Kidney (tissue), 22 donors: ENCODE measurements at places on chromosomes 12 and 14. TPM values are rescaled to one million over a fixed set of nuclear protein-coding genes. Genes with fewer than 3 reads are reported as not detected.

BRI3BP gene
- 8.8 TPM for total RNA-seq

KLHL33 gene
- 0.72 TPM for total RNA-seq

DNA sequence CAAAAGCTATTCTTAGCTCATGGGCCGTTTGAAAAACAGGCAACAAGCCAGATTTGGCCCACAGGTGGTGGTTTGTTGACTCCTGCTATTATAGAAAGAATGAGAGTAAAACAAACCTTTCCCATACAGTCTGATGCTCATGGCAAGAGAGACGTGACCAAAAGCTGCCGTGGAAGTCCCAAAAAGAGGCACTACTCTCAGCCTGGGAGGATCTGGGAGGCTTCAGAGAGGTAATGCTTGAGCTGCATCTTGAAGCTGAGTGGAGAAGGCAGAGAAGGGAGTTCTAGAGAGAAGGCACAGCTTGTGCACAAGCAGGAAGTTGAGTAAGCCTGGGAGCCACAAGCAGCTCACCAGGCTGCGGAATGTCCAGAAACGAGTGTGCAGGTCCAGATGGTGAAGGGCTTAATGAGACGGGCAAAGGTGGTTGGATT is 9.6 kb downstream of the PLXNC1 start:
- no peaks in the 10 kb centered on the region for H3K4me1 ChIP-seq
- no peak for DNase-seq
- no peak overlapping the region for H3K27ac ChIP-seq
- H3K36me3 ChIP-seq = no peaks in the 10 kb centered on the region

GRCh38 chr14:99055019-99055418 is 217.0 kb downstream of the BCL11B start:
- H3K27me3 ChIP-seq = no peaks in the 10 kb centered on the region
- DNase-seq = no peak
- no peaks in the 10 kb centered on the region for H3K36me3 ChIP-seq

GRCh38 chr12:50947933-50948626 is 4.3 kb upstream of the HIGD1C start:
- H3K36me3 ChIP-seq = no peaks in the 10 kb centered on the region
- H3K4me3 ChIP-seq = no peak overlapping the region
- H3K27ac ChIP-seq = no peak overlapping the region
- H3K27me3 ChIP-seq = no peaks in the 10 kb centered on the region
- no peak for DNase-seq

GRCh38 chr12:41269056-41269455 is 80.9 kb downstream of the PDZRN4 start:
- H3K4me1 ChIP-seq = no peaks in the 10 kb centered on the region
- H3K4me3 ChIP-seq = no peak overlapping the region
- no peaks in the 10 kb centered on the region for H3K27me3 ChIP-seq
- DNase-seq = no peak
- no peak overlapping the region for H3K27ac ChIP-seq

DNA sequence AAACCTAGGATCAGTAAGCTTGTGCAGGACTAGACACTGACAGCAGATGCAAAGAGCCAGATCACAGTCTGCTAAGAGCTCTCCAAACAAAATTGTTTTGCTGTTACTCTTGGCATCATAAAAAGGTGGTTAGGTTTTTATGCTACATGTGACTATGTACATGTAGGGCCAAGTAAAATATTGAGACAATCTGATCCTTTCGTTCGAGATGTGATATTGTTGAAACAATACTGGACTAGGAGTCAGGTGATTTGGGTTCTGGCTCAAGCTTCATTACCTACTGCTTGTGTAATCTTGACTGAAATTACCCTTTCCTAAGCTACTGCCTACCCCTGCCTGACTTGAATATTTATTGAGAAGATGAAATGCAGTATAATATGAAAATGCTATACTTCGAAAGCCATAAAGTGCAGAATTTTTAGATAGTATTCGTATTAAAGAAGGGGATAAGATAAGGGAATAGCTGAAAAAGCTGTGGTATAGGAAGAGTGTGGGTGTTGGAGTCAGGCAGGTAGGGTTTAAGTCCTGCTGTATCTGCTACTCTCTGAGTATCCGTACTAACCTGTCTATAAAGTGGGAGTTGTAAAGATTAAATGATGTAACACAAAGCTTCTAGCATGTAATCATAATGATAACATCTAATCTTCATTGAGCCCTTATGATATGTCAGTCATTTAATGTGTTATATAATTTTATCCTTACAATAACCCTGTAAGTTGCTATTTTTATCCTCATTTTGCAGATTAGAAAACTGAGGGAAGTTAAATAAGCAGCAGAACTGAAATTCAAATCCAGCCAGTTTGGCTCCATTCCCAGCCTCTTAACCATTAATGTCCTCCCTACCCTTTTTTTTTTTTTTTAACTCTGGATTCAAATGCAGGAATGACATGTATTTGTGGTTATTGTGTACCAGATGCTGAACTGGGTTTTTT is 38.6 kb upstream of the ATF1 start:
- no peak overlapping the region for H3K27ac ChIP-seq
- no peaks in the 10 kb centered on the region for H3K27me3 ChIP-seq
- H3K4me3 ChIP-seq = no peak overlapping the region
- peaks cover 33% of the 10 kb centered on the region for H3K36me3 ChIP-seq
- no peak for DNase-seq
- H3K4me1 ChIP-seq = no peaks in the 10 kb centered on the region

DNA sequence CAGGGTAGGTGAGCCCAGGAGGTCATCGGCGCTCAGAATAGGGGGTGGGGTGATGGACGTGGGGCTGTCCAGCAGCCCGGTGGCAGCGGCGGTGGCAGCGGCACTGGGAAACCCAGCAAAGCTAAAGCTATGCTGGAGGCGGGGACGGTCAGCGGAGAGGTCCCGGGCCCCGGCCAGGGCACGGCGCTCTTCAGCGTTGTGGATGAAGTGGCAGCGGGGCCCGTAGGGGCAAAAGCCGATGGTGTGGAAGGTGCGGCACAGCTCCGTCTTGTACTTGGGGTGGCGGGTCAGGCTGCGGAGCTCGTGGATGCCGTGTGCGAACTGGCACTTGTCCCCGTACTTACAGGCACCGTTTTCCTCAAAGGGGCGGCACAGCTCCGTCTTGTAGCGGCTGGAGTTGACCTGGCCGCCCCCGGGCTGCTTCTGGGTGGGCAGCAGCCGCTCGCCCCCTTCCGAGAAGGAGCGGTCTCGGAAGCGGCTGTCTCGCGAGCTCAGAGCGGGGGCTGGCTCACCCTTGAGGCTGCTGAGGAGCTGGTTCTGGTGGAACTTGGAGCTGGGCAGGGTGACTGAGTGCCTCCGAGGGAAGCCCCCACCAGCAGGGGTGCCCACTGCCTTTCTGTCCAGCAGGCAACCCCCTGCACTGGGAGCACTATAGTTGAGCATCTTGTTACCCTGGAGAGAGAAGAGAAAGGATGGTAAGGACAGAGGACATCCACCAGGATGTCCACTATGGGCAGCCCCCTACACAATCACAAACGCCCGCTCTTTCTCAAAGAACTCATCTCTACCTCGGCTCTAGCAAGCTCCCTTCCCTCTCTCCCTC is 2.8 kb downstream of the ZFP36L1 start:
- DNase-seq = no peak
- H3K4me1 ChIP-seq = peaks cover 32% of the 10 kb centered on the region
- peak overlapping the region; percentile 100 for H3K27ac ChIP-seq
- peaks cover 3% of the 10 kb centered on the region for H3K36me3 ChIP-seq

DNA sequence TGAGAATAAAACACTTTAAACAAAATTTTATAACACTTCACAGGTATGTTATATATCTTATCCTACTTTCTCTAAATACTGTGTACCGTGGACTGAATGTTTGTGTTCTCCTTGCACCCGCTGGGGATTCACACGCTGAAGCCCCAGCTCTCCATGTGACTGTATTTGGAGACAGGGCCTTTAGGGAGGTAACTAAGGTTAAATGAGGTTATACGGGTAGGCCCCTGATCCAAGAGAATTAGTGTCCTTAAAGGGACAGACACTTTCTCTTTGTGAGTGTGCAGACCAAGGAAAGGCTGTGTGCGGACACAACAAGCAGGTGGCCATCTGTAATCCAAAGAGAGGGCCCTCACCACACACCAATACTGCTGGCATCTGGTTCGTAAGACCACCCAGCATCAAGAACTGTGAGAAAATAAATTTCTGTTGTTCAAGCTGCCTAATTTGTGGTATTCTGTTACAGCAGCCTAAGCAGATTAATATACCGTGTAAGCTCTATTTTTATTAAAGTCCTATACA is 70.1 kb upstream of the TTC7B start:
- H3K27ac ChIP-seq = no peak overlapping the region
- no peaks in the 10 kb centered on the region for H3K4me1 ChIP-seq
- H3K36me3 ChIP-seq = no peaks in the 10 kb centered on the region
- no peak overlapping the region for H3K4me3 ChIP-seq

B4GALNT1 gene
- total RNA-seq = 2.0 TPM

DNA sequence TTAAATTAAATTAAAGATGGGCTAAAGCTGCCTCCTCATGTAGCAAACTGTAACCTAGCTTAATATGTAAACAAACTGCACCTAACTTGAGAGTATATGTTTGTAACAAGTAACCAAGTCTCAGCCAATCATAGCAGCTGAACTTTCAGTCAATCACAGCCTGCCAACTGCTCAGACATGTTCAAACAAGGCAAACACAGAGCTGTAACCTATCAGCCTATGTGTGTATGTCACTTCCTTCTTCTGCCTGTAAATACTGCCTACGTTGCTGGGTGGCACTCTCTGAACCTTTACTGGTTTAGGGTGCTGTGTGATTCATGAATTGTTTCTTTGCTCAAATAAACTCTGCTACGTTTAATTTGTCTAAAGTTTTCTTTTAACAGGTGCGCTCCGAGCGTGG is 2.9 kb downstream of the SERPINA6 start:
- no peaks in the 10 kb centered on the region for H3K27me3 ChIP-seq
- H3K36me3 ChIP-seq = no peaks in the 10 kb centered on the region
- H3K4me3 ChIP-seq = peak overlapping the region; percentile 12
- H3K4me1 ChIP-seq = no peaks in the 10 kb centered on the region

BHLHE41 gene
- total RNA-seq = 34.3 TPM

- H3K4me1 ChIP-seq = no peaks in the 10 kb centered on the region
- H3K36me3 ChIP-seq = no peaks in the 10 kb centered on the region
- H3K4me3 ChIP-seq = no peak overlapping the region
- no peak overlapping the region for H3K27ac ChIP-seq
- peaks cover 92% of the 10 kb centered on the region for H3K27me3 ChIP-seq
- DNase-seq = peak; percentile 28
These were observed 3.3 kb upstream of the PAX9 start for GRCh38 chr14:36658123-36659009.

STYK1 gene
- 1.6 TPM for total RNA-seq

CLEC1A gene
- 6.3 TPM for total RNA-seq

DNA sequence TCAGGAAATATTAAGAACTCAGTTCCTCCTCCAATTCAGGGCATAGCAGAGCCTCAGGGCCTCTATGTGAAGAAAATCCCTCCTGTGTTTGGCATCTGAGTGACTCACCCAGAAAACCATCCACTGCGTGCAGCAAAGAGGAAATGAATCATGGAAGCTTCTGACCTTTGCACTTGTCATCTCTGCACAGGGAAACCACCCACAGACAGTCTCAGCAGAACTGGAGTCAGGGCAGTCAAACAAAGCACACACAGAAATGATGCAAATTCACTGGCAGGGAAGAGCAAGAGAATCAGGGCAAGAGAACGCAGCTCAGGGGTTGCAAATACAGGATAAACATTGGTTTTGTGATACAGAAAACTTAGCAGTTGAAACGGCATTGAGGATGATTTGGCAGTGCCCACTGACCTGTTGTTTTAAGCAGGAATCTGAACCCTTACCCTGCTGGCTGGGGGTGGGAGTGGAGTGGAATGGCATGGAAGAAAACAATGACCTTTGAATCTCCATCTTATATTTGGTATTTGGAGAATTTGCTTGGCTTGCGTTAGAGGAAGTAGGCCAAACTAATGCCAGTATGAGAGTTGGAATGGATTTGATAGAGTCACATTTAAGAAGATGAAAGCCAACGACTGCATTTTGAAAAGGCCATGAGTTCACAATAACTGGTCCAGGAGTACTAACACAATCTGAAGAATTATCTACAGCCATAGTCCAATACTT is 53.5 kb downstream of the PHLDA1 start:
- peaks cover 3% of the 10 kb centered on the region for H3K4me1 ChIP-seq
- no peaks in the 10 kb centered on the region for H3K27me3 ChIP-seq

DNA sequence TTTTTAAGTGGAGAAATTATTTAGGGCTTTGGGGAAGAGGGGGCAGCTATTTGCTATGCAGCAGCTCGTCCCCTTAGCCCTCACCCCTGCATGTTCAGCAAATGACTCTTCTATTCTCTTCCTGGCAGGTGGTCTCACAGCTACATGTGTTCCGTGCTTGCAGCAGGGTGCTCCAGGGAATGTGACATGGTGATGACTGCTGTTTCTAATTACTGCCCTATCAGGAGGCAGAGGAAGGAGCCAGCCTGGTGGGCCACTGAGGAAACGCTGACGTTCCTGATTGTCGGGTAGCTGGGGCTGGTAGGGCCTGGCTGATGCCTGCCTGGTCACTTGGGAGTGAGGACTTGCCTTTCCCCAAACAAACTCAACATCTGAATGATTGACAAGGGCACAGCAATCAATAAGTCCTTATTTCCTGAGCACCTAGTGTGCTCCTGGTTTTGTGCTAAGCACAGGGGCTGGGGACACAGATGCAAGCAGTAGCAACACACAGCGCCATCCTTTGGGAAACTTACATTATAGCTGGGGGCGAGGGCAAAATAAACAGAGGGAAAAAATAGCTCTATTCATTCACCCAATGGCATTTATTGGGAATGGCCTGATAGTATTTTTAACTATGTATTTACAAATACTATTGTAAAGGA is 377.8 kb downstream of the FUT8 start:
- DNase-seq = no peak
- H3K4me1 ChIP-seq = no peaks in the 10 kb centered on the region
- H3K27ac ChIP-seq = no peak overlapping the region
- H3K27me3 ChIP-seq = no peaks in the 10 kb centered on the region

GRCh38 chr12:115859231-115859630 is 418.3 kb downstream of the MED13L start:
- no peaks in the 10 kb centered on the region for H3K27me3 ChIP-seq
- no peak overlapping the region for H3K4me3 ChIP-seq
- no peaks in the 10 kb centered on the region for H3K36me3 ChIP-seq
- no peaks in the 10 kb centered on the region for H3K4me1 ChIP-seq

DNA sequence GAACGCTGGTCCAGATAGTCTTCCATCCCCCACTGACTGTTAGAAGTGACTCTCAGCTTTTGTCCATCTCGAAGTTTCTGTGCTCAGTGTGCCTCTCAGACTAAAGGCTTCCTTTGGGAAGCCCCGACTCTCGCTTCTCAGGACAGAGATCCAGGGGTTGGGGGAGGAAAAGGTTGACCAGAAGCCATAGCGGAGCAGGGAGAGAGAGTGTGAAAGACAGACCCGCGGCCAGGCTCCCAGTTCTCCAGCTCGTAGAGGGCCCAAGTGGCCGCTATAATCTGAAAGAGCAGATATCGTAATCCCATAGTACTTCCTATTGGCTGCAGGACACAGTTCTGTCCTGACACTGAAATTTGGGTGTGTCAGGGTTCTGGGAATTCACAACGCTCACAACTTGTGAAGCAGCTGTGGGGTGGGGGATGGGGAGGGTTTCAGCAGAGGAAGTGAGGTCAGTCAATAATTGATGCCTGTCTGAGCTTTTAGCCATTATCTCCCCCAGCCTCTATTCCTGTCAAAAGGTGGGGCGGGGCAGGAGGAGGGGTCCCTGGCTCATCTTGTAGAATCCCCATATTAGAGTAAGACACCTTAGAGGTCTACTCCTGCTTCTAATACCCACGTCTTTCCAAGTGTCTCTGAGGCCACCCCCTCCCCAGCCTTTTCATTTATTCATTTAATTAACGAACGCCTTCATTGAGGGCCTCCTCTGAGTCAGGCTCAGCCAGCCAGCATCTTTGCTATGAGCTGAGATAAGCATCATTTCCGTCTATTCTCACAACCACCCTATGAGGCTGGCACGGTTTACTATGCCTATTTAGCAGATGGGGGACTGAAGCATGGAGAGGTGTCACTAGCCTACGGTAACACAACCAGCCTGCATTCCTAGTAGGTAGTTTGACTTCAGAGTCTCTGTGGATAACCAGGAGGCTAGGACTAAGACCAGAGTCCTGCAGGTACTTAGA is 1.6 kb upstream of the ACVRL1 start:
- peak overlapping the region; percentile 91 for H3K27ac ChIP-seq
- H3K4me1 ChIP-seq = peaks cover 3% of the 10 kb centered on the region
- no peaks in the 10 kb centered on the region for H3K27me3 ChIP-seq

KRT83 gene
- not detected for total RNA-seq
